ENCODE measurements at places on chromosomes 6 and 20.

- H3K27me3 ChIP-seq, result no peaks in the 10 kb centered on the region
- H3K4me1 ChIP-seq, result peaks cover 6% of the 10 kb centered on the region
- no peak for DNase-seq
- H3K27ac ChIP-seq, result no peak overlapping the region
These were observed 81.3 kb downstream of the SAMD5 start for GRCh38 chr6:147589739-147590250.

DNA sequence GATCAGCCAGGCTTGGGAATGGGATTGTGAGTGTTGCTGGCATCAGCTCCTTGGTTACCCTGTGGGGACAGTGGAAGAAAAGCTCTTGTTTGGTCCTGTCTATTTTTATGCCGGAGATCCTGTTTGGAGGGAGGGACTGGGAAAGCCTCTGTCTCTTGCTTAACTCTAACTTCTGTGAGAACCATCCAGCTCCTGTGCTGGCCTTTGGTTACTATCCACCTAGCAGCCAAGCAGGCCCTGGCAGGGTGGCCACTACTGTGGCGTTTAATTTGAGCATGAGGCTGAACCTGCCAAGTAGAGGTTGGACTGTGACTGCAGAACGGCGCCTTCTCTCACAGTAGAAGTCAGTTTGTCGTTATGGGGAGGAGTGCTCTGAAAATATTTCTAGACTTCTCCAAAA, 193.3 kb downstream of the UTRN start:
- no peak overlapping the region for H3K27ac ChIP-seq
- no peak for DNase-seq
- H3K27me3 ChIP-seq, result no peaks in the 10 kb centered on the region
- peaks cover 13% of the 10 kb centered on the region for H3K4me1 ChIP-seq
- peaks cover 69% of the 10 kb centered on the region for H3K36me3 ChIP-seq

DNA sequence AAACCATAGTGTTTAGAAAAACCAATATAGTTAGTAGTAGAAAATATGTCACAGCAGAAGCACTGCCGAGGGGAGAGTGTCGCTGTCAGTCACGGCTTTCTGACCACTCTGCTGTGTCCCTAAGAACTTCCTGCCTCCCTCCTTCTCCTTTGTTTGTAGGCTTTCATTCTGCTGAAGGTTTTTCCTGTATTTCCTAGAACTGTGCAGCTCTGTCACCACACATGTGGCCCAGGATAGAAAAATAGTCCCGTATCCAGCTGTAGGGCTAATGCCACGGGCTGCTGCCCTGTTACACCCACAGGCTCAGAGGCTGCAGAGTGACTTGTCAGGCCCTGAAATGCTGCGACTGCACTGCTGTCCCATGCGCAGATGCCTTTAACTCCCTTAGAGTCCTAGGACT, 52.6 kb upstream of the SYNJ2 start:
- no peaks in the 10 kb centered on the region for H3K4me1 ChIP-seq
- no peak overlapping the region for H3K4me3 ChIP-seq
- peaks cover 66% of the 10 kb centered on the region for H3K36me3 ChIP-seq
- no peak for DNase-seq

DNA sequence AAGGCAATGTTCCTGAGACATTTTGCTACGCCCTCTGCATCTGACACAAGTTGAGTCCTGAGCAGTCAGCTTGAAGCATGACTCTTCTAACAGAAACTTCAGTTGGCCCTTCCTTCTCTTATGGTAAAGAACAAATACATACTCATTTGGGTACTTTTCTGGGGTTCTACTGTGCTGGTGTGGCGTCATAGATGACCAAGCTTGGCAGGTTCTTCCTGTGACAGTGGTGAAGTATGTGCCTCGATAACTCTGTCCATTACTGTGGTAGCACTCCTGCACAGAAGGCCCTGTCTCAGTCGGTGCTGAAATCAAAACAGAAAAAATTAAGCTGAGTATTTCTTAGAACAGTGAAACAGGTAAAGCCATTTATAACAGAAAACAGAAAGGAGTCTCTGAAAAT, 152.5 kb downstream of the SLC22A3 start:
- no peaks in the 10 kb centered on the region for H3K36me3 ChIP-seq
- no peak overlapping the region for H3K27ac ChIP-seq
- no peaks in the 10 kb centered on the region for H3K27me3 ChIP-seq
- no peak overlapping the region for H3K4me3 ChIP-seq

GRCh38 chr6:5241252-5241651, 19.5 kb downstream of the LYRM4 start:
- no peaks in the 10 kb centered on the region for H3K27me3 ChIP-seq
- no peaks in the 10 kb centered on the region for H3K36me3 ChIP-seq
- no peak overlapping the region for H3K4me3 ChIP-seq
- no peak overlapping the region for H3K27ac ChIP-seq

DNA sequence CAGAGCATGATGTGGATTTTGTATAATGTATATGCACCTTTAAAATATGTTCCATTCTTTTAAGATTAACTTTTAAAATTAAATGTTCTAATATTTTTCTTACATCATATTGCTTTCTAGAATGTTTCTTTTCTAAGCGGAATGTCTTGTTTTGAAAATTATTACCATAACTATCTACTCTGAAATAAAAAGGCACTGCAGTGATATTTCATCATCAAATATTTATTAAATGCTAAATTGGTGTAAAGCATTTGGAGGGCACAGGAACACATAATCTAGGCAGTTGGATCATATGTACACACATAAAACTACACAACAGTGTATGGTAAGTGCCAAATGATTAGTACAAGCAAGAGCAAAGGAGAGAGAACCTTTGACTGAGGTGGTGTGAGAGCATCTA, 13.8 kb downstream of the BICRAL start:
- H3K27me3 ChIP-seq, result no peaks in the 10 kb centered on the region
- no peak for DNase-seq
- no peak overlapping the region for H3K4me3 ChIP-seq
- H3K36me3 ChIP-seq, result no peaks in the 10 kb centered on the region
- no peak overlapping the region for H3K27ac ChIP-seq
- peaks cover 4% of the 10 kb centered on the region for H3K4me1 ChIP-seq

- no peak overlapping the region for H3K27ac ChIP-seq
- peaks cover 17% of the 10 kb centered on the region for H3K36me3 ChIP-seq
- no peak for DNase-seq
- no peak overlapping the region for H3K4me3 ChIP-seq
- H3K27me3 ChIP-seq, result no peaks in the 10 kb centered on the region
These were observed 26.8 kb downstream of the MAPK14 start for GRCh38 chr6:36054415-36054814.

- H3K4me1 ChIP-seq, result no peaks in the 10 kb centered on the region
- DNase-seq, result no peak
- no peaks in the 10 kb centered on the region for H3K27me3 ChIP-seq
- no peaks in the 10 kb centered on the region for H3K36me3 ChIP-seq
- H3K27ac ChIP-seq, result no peak overlapping the region
These were observed 127.7 kb downstream of the KLHL32 start for GRCh38 chr6:97052152-97052787.

GRCh38 chr6:166584155-166584554, 2.3 kb downstream of the RAMACL start:
- peaks cover 14% of the 10 kb centered on the region for H3K4me1 ChIP-seq
- DNase-seq, result no peak

DNA sequence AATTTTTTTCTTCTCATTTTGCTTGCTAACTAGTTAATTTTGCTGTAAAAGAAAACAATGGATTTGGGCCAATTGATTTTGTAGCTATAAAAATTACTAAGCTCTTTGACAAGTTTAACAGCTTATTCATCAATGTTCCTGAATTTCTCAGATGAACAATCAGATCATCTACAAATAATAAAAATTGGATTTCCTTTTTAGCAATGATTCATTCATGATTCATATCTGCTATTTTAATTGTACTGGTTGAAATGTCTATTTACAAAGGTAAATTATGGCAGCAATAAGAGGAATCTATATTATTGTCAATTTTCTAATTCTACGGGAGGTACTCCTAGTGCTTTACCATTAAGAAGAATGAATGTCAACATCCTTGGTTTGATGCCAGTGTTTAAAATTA, 178.8 kb upstream of the BTBD3 start:
- H3K4me1 ChIP-seq, result no peaks in the 10 kb centered on the region
- no peak for DNase-seq
- H3K27me3 ChIP-seq, result no peaks in the 10 kb centered on the region
- H3K4me3 ChIP-seq, result no peak overlapping the region

- H3K27ac ChIP-seq, result no peak overlapping the region
- H3K36me3 ChIP-seq, result no peaks in the 10 kb centered on the region
- H3K4me3 ChIP-seq, result no peak overlapping the region
- no peaks in the 10 kb centered on the region for H3K27me3 ChIP-seq
- no peaks in the 10 kb centered on the region for H3K4me1 ChIP-seq
- no peak for DNase-seq
These were observed 106.4 kb downstream of the ASCC3 start for GRCh38 chr6:100774681-100775080.

DNA sequence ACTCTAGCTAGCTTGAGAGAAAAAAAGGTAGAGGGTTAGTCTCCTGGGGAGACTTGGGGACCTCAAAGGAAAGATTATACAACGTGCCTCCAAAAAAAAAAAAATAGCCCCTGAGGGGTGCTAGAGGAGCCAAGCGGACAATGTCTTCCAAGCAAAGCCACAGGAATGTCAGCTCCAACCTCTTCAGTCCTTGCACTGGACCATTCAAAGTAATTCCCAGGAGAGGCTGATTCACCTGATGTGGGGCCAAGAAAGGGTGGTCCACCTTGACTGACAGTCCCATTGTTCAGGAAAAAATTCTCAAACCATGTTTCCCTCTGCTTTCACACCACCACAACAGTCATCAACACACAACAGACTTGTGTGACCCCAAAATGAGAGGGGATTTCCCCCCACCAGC, 30.7 kb downstream of the ASIP start:
- DNase-seq, result no peak
- H3K4me3 ChIP-seq, result no peak overlapping the region

DNA sequence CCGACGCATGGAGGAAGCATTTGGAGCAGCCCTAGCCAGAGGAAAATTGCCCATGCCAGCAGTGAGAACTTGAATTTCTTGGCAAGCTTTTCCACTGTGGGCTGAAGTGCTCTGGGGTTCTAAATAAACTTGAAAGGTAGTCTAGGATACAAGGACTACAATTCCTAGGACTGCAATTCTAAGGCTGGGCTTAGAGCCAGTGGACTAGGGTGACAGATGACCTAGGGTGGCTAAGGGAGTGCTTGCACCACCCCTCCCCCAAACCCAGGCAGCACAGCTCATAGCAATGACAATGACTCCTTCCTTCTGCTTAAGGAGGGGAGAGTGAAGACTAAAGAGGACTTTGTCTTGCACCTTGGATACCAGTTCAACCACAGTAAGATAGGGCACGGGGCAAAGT, 122.3 kb downstream of the THBS2 start:
- no peaks in the 10 kb centered on the region for H3K4me1 ChIP-seq
- DNase-seq, result no peak
- no peak overlapping the region for H3K4me3 ChIP-seq
- H3K36me3 ChIP-seq, result no peaks in the 10 kb centered on the region
- H3K27ac ChIP-seq, result no peak overlapping the region

GRCh38 chr6:141758430-141758829, 374.3 kb upstream of the GJE1 start:
- no peaks in the 10 kb centered on the region for H3K27me3 ChIP-seq
- no peaks in the 10 kb centered on the region for H3K36me3 ChIP-seq
- no peak for DNase-seq

GRCh38 chr6:21885111-21885510, 291.6 kb downstream of the SOX4 start:
- H3K4me1 ChIP-seq, result peaks cover 10% of the 10 kb centered on the region
- H3K27me3 ChIP-seq, result no peaks in the 10 kb centered on the region
- no peak overlapping the region for H3K27ac ChIP-seq
- no peak overlapping the region for H3K4me3 ChIP-seq
- DNase-seq, result no peak
- no peaks in the 10 kb centered on the region for H3K36me3 ChIP-seq

DNA sequence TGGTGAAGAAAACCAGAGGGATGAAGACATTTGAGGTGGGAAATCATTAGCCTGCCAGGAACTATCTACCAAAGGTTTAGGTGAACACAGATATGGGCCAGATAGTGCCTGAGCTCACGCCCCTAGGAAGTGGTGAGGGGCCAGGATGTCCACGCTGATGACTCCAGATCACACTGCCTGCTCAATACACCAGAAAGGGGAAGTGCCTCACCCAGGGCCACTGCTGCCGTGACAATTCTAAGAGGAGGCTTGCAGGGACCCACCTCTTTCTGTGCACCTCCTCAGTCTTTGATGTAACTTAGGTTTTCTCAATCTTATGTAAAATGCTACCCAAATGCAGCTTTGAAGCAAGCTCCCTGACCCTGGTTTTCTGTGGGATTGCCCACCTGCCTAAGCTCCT, 5.4 kb upstream of the RAB44 start:
- no peak overlapping the region for H3K4me3 ChIP-seq
- H3K27ac ChIP-seq, result no peak overlapping the region
- peak; percentile 61 for DNase-seq
- H3K36me3 ChIP-seq, result peaks cover 5% of the 10 kb centered on the region

DNA sequence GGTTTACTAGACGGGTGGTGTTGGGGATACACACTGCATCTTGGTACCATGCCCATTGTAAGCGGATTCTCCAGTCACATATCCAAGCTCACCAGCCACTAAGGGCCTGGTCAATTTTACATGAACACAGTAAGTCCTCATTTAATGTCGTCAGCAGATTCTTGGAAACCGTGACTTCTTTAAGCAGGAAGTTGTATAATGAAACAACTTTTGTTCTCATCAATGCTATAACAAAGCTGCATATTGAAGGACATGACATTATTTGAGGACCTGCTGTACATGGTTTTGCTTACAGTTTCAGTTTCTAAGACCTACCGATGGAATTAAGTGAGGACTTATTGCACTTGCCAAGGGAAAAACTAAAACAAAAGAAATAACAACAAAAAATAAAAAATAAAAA, 295.6 kb downstream of the SYNE1 start:
- H3K27me3 ChIP-seq, result no peaks in the 10 kb centered on the region
- no peaks in the 10 kb centered on the region for H3K4me1 ChIP-seq
- no peak for DNase-seq
- no peak overlapping the region for H3K27ac ChIP-seq
- peaks cover 91% of the 10 kb centered on the region for H3K36me3 ChIP-seq
- H3K4me3 ChIP-seq, result no peak overlapping the region

- H3K36me3 ChIP-seq, result no peaks in the 10 kb centered on the region
- no peak overlapping the region for H3K27ac ChIP-seq
- DNase-seq, result peak; percentile 6
These were observed 307.7 kb upstream of the DEFB115 start for GRCh38 chr20:30949761-30950160.

- no peak overlapping the region for H3K4me3 ChIP-seq
- no peaks in the 10 kb centered on the region for H3K36me3 ChIP-seq
- no peak overlapping the region for H3K27ac ChIP-seq
- no peaks in the 10 kb centered on the region for H3K27me3 ChIP-seq
These were observed 52.7 kb downstream of the LYRM4 start for GRCh38 chr6:5208057-5208456.

DNA sequence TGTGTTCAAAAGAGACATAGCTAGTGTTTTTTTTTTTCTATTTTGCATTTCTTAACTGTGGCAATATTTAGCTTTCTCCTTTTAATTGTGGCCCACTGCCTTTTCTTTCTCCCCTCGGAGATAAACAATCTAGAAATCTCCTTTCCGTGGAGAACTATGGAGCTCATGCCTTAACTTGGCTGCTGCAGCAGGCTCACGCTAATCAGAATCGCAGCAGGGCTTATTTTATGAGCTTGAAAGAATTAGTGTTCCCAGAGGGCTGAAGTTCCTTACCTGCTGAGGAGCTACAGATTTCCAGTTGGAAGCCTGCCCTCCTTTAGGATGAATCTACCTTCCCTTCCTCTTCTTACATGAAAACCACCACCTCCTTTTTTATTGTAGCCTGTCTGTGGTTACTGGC, 35.6 kb downstream of the CTNNBL1 start:
- H3K36me3 ChIP-seq, result peaks cover 21% of the 10 kb centered on the region
- no peak overlapping the region for H3K27ac ChIP-seq
- no peaks in the 10 kb centered on the region for H3K27me3 ChIP-seq
- no peak overlapping the region for H3K4me3 ChIP-seq

- DNase-seq, result no peak
- H3K36me3 ChIP-seq, result no peaks in the 10 kb centered on the region
- peaks cover 4% of the 10 kb centered on the region for H3K4me1 ChIP-seq
- peak overlapping the region; percentile 80 for H3K27ac ChIP-seq
- peak overlapping the region; percentile 69 for H3K4me3 ChIP-seq
These were observed 927 bp downstream of the IL20RA start for GRCh38 chr6:137043710-137044365.
